ENCODE measurements at places on chromosomes 5 and 9.

- no peak for DNase-seq
Measured at GRCh38 chr5:45694255-45694814, 1.8 kb downstream of the HCN1 start.

DNA sequence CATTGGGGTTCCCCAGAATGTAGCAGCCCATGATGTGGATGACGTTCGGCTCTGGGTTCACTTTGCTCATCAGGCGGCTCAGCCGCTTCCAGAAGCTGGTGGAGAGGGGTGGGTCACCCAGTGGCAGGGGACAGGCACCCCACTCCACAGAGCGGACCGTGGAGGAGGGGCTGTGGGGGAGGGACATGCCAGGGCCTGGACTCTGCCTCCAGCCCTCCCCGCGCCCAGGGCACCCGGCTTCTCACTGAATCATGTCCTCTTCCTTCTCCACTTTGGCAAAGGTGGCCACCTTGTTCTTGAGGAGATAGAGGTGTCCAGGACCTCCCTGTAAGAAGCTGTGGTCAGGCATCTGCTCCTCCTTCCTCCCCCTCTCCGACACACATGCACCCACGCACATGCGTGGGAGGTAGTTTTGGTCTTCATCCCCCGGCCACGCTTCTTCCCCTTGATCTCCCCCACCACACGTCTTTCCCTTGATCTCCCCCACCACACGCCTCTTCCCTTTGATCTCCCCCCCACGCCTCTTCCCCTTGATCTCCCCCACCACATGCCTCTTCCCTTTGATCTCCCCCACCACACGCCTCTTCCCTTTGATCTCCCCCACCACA, 8.9 kb upstream of the ENTPD8 start:
- no peak for DNase-seq

DNA sequence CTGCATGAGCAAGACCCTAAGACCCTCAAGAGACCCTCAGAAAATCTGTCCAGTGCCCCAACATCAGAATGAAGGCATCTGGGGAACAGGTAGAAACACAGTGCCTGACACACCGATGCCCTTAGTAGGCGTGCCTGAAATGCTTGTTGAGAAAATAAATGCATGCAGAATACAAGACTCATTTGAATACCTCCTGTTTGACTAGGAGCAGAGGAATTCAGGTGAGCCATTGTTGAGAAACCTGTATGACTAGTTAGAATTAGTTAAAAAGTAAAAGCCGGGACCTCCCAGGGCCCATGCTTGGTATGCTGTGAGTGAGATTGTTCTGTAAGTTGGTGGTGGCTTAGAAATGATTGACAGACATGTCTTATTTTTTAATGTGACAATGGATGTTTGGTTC, 55.0 kb downstream of the WWC1 start:
- DNase-seq, result no peak

DNA sequence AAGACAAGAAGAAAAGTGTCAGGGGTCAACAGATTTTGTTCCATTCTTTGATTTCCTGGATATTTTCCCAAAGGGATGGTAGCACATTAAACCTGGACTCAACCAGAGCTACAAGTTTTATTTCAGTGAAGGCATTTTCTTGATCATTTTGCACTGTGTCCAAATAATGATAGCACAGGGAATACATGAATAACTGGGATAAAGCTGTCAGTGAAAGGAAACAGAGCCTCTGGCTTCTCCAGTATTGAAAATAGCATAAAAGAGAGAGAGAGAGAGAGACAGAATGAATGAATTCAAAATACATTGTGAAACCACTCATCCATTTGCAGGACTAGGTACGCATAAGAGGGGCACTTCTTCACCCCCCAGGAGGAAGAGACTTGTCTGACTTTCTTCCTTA, 43.0 kb downstream of the SEMA5A start:
- DNase-seq, result no peak

DNA sequence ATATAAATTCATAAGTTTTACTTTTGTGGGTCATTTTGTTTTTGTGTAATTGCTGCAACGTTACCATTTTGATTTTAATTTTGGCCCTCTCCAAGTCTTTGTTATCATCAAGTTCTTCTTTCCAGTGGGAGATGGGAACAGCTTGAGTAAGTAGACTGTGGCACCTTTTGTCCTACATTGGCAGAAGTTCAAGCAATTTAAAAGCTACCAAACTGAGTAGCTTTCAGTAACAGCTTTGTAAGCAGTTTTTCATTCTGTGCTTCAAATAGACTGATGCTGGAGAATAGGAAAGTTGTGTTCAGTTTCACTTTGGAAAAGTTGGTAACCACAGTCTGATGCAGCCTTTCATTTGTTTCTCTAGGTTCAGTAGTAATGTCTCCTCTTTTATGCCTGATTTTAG, 47.8 kb upstream of the TMED7 start:
- DNase-seq, result no peak

DNA sequence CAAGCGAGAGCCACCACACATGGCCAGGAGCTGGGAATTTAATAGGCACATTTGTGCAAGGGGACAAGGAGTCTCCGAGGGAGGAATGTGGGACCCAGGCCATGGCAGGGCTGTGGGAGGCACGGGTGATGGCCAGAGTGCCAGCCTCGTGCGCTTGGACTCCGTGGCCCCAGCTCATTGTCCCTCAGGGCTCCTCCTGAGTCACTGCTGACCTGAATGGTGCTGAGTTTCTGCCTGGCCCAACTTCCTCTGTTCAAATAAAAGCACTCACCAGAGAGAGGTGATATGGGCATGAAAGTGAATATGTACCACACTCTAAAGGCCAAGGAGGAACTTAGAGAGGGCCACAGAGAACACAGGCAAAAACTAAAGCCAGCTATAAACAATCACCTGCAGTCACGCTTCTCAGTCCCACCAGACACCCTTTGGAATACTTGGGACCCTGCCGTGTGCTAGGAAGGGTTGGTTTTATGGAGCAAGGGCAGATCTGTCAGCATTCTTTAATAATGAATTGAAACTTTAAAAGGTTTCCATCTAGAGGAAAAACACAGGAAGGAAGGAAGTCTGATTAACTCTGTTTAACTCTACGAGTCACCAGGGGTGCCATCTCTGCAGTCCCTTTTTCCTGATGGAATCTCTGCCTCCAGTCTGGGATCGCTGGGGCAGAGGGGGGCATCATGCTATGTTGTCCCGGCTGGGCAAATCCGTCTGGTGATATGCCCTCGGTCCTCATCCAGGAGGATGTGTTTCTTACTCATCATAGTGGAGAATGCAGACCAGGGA, 25.1 kb upstream of the UBE2QL1 start:
- DNase-seq, result no peak

GRCh38 chr5:116448870-116449427, 125.7 kb downstream of the SEMA6A start:
- DNase-seq, result no peak

GRCh38 chr5:90944116-90944515, 385.5 kb downstream of the ADGRV1 start:
- no peak for DNase-seq

GRCh38 chr5:94992325-94992724, 292.6 kb downstream of the MCTP1 start:
- no peak for DNase-seq

GRCh38 chr9:101787891-101788290, 49.4 kb upstream of the GRIN3A start:
- DNase-seq, result no peak

GRCh38 chr5:61330341-61330844, 1.7 kb upstream of the ZSWIM6 start:
- DNase-seq, result peak; percentile 21

DNA sequence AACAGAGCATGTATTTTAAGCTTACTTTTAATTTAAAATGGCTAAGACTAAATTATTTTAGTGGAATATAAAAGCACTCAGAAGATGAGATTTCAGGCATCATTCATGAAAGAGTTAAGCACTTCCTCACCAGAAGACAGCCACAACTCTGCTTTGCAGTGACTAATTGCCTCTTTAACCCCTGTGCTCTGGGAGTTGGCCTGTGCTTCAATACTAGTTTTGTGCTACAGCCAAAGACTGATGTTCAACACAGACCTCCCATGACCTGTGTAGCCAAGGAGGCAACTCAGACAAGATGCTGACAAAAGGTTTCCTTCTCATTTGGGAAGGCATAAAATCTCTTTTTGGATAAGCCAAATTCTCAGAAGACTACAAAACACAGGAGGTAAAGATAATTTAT, 353.5 kb downstream of the FBXL17 start:
- no peak for DNase-seq

- DNase-seq, result no peak
Measured at GRCh38 chr9:7130266-7130820, 372.6 kb downstream of the KDM4C start.

DNA sequence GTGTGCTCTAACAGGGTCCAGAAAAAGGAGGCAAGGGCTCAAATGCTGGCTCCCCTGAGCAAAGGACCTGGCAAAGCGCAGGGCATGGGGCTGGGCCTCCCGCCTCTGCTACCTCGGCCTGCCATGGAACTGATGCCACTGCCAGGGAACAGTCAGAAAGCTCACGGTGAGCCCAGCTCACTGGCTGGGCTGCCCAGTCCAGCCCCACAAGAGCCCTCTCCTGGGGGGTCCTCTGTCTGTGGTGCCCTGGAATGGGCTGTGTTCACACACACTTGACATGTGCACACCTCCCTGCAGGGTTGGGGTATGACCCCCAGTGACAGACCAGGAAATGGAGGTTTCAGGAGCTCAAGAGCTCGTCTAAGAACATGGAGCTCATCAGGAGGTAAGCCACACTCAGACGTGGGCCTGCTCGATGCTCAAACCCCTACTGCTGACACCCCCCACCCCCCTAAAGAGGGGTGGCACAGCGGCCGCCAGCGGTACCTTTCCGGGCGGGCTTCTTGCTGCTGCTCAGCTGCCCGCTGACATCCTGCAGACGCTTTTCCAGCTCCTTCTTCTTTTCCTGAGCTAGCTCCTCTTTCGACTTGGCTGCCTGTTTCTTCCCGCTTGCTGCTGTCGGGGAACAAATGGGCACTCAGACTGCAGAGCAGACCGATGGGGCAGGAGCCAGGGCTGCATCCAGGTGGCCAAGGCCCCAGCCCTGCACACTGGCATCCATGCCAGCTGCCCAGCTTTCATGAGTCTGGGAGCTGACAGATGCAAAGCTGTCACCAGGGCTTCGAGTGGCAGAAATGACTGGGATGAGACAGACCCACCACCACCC, 9.1 kb downstream of the BRD3OS start:
- DNase-seq, result no peak

GRCh38 chr5:58740956-58741355, 158.1 kb downstream of the RAB3C start:
- no peak for DNase-seq

Data from activated CD4-positive, alpha-beta T cell treated with anti-CD3 and anti-CD28 coated beads, Interleukin-2, Interleukin-6, amounts not matched to agents 100 ng/mL and 50 ng/mL, durations not matched to agents 16 hours and 8 hours (primary cell).